CD4-positive, alpha-beta T cell treated with Interleukin-1 beta for 1 hour (primary cell): ENCODE measurements at places on chromosomes 1 and 21.

- DNase-seq, result no peak
These were observed 27.8 kb downstream of the CBR1 start for GRCh38 chr21:36097427-36098181.

GRCh38 chr1:199291022-199291740, 652.3 kb downstream of the PTPRC start:
- DNase-seq, result no peak

DNA sequence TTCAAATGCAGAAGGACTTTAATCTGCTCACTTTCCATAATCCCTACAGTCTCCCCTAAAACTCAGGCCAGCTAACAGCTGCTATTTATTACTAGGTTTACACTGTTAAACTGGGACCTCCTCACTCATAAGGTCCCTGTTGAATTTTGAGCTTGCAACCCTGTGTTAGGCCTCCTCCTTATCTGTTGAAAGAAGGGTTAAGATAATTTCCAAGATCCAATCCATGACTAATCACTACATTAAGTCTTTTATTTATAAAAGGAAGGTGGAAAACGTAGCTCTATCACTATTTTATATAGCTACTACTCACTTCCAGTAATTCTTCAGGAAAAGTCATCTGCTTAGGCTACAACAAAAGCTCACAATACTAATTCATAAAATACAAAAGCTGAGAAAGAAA, 79.5 kb downstream of the EVI5 start:
- no peak for DNase-seq

- DNase-seq, result no peak
These were observed 72.1 kb upstream of the CASZ1 start for GRCh38 chr1:10868599-10868965.

- DNase-seq, result no peak
These were observed 2.3 kb downstream of the FYB2 start for GRCh38 chr1:56816909-56817308.

DNA sequence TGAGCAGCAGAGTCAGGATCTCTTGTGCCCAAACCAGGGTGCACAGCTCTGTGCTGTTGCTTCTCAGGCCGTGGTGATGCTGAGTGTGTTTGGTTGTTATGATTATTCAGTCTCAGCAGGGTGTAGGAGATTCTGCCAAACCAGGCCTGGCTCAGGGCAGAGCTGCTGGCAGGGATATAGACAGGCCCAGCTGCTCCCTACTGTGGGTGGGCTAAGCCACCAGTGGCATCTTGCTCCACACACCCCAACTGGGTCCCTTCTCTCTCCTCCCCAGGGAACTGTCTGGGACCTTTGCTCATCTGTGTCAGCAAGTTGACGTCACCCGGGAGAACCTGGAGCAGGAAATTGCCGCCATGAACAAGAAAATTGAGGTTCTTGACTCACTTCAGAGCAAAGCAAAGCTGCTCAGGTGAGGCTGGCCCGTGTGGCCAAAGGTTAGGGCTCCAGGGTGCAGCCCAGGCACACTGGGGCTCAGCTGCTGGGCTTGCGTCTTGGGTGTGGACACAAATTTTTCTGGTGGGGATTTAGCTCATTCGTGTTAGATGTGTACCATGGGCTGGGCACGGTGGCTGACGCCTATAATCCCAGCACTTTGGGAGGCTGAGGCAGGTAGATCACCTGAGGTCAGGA, 9.9 kb upstream of the MIIP start:
- no peak for DNase-seq

GRCh38 chr1:209879539-209879938, 51.8 kb downstream of the UTP25 start:
- no peak for DNase-seq

- no peak for DNase-seq
These were observed 1490.8 kb downstream of the BRINP3 start for GRCh38 chr1:188986745-188987417.

- DNase-seq, result no peak
These were observed 17.8 kb downstream of the PKNOX1 start for GRCh38 chr21:42991992-42992740.

DNA sequence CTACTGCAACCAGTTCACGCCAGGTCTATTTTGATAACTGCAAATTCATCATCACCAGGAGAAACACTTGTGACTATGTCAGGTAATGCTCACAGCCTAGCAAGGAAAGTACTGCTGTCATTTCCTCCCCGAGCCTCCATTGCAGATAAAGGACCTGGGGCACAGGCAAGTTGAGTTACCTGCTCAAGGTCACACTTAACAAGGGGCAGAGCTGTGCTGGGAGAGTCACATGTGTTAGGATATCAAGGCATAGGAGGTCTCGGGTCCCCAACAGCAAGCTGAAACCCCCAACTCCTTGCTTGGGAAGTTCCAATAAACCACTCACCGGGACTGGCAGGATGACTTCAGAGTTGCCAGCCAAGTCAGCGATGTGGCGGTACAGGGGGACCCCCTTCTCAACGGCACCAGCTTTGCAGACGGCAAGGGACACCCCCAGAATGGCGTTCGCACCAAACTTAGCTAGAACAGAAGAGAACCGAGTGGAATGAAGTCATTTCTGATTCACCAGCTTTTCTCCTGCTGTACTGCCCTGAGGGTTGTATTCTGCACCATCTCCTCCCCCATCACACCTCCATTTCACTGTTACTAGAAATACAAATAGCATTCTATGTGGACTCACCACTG, 11.6 kb downstream of the ENO1 start:
- DNase-seq, result no peak

DNA sequence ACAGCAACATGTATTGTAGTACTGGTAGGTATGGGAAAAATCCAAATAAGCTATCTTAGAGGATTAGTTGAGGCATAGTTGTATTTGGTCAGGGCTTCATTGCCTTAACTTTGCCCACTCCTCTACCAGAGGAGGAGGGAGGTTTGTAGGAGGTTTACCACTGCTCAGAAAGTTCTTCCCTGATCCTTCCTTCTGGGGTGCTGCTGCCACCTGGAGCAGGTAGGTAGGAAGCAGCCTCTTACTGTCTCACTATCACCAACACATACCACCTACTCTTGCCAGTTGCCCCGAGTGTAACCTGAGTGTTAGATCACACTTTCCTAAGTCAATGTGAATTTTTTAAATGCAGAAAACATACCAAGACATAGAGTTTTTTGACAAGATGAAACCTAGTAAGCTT, 24.1 kb upstream of the ZSWIM5 start:
- DNase-seq, result no peak

GRCh38 chr1:181105134-181106021, 16.9 kb downstream of the IER5 start:
- peak; percentile 94 for DNase-seq

DNA sequence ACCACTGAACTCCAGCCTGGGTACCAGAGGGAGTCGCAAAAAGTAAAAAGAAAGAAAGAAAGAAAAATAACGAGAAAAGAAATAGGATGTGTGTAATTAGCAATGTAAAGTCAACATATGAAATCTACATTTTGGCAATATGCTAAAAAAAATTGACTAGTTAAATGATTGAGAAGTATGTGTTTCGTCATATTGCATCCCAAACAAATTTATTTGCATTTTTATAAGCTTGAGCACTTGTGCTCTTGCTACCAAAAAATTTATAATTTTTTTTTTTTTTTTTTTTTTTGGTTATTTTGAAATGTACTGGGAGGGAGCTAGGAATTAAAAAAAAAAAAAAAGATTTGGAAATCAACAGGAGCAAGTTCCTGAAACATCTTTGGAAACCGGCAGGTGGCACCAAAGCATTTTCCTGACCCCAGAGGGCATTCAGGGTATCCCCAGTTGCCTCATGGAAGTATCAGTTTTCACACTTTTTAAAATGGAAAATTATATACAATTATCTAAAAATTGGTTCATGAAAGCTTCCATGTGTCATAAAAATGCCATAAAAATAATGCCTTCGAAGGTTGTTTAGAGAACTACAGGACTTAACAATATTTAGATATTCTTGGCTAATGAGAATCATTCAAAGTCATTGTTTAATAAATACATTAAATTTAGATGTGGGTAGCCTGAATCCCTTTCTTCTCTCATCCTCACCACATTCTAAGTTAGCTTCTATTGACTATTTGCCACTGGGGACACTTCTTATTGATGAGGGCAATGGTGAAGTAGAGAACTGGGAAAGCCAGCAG, 4.8 kb upstream of the HEATR1 start:
- DNase-seq, result no peak

DNA sequence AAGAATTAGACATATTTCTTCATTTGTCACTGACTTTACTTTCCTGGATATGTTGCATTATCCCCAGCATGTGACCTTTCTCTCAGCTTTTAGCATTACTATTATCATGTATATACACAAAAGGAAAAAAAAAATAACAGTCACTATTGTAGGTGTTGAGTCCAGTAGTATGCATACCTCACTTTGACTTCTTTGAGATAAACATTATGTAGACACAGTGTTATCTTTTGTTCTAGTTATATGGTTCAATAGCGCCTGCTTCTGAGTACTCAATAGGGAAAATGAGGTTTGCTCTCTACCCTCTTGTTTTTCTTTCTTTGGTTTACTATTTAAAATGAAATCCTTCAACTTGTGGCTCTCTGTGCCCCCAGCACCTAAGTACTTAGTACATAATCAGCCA, 409.6 kb upstream of the PKN2 start:
- DNase-seq, result no peak

- no peak for DNase-seq
These were observed 135.7 kb upstream of the ZC3H12A start for GRCh38 chr1:37338658-37339057.

- DNase-seq, result no peak
These were observed 87.9 kb upstream of the HMCN1 start for GRCh38 chr1:185646202-185646683.

DNA sequence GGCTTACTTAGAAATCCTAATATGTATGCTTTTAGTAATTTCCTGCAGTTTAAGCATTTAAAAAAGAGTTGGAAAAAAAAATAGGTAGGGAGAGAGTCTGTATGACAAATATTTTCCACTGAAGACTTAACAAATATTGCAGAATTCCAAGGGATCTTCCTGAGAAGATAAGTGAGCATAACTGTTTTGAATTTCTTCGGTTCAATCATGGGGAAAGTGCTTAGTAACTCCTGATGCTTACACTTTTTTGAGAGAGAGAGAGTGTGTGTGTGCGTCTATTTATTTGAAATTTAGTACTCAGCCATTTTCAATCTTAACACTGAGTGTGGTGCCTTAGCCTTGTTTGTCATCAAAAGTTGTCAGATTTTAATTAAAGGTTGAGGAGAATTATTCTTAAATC, 18.5 kb downstream of the SON start:
- DNase-seq, result no peak
